Upper lobe of right lung (tissue), 1 donor: ENCODE measurements at places on chromosomes 1 and 21. TPM values are rescaled to one million over a fixed set of nuclear protein-coding genes. Genes with fewer than 3 reads are reported as not detected.

DNA sequence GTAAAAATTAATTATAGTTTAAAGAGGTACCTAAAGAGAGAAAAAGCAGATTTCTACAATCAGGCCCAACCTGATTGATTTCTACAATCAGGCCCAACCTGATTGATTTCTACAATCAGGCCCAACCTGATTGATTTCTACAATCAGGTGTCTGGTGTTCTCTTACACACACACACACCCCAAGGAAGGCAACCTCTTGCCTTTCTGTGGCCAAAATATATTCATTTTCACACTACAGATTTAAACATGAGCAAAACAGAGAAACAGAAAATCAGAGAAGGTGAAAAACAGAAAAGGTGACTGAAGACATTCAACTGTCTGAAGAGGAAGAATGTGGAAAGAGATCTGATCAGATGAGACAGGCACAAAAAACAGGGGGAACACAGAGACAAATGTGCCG, 104.5 kb downstream of the SMYD2 start:
- DNase-seq, result no peak

DNA sequence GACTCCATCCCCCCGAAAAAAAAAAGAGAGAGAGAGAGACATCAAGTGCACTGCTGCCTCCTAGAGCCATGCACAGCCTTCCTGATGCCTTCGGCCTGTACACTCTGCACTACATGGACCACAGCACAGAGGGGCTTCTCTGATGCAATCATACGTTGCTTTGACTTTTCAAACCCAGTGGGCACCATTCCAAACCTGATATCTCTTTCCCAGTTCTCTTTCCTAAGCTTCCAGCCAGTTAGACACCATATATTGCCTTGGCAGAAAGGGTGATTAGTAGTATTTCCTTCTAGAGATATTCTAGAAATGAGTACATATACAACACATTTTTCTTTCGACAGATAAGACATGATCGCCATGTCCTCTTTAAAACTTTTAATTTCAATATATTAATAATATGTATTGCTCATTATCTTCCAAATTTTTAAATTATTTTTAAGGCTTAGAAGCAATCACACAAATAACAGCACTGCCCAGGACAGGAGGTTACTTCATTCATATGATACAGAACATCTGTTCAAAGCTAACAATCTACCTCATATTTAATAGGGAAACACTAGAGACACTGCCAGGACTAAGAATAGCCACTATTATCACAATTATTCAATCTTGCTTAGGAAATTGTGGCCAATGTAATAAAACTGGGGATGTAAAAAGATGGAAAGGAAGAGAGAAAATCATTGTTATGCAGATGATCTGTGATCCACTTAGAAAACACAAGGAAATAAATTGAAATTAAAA, 9.9 kb downstream of the CLCA1 start:
- DNase-seq, result no peak

GRCh38 chr1:6157132-6157527, 23.0 kb downstream of the CHD5 start:
- no peak for DNase-seq

DNA sequence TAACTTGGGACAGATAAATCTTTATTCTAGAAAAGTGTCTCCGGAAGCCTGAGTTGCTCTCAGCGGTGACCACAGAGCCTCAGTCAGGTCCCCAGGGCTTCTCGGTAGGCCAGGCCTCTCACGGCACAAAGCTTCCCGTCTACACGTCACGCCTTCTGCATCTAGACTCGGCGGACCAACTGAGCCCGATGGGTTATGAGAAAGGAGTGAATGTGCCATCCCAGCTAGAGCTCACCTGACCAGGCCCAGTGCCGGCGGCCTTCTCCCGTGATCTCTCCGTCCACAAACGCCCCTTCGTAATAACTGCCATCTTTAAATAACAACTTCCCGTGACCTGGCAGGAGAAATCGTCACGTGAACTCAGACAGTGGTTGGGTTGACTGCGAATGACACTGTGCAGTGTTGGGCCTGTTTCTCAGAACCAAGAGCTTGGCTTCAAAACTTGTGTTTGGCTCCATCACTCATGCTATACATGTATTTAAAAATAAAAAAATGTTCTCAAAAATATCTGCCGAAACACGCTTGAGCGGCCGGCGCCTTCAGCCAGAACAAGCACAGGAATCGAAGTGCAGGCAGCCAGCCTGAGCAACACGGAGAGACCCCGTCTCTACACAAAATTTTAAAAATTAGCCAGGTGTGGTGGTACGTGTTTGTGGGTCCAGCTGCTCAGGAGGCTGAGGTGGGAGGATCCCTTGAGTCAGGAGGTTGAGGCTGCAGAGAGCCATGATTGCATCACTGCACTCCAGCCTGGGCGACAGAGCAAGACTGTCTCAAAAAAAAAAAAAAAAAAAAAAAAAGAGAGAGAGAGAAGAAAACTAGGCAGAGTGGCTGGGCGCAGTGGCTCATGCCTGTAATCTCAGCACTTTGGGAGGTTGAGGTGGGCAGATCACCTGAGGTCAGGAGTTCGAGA, 3.1 kb downstream of the MORN1 start:
- peak; percentile 48 for DNase-seq

DNA sequence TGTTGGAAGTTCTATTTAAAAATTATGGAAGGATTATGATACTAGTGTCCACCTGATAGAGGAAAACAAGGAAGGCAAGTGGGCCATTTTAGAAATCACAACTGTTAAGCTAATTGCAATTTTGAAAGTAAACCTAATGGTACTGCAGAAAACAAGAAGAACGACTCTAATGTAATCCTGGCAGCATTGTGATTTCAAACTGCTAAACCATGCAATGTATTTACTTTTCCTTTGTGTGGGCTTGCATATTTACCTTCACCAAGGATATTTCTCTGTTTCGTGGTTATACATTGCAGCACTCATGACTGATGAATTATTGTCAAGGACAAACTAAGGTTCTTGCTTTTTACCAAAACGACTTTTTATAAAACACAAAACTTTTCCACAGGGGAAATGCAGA, 88.1 kb downstream of the TM2D1 start:
- DNase-seq, result no peak

GRCh38 chr1:73576083-73576482, 621.9 kb downstream of the LRRIQ3 start:
- DNase-seq, result no peak

DNA sequence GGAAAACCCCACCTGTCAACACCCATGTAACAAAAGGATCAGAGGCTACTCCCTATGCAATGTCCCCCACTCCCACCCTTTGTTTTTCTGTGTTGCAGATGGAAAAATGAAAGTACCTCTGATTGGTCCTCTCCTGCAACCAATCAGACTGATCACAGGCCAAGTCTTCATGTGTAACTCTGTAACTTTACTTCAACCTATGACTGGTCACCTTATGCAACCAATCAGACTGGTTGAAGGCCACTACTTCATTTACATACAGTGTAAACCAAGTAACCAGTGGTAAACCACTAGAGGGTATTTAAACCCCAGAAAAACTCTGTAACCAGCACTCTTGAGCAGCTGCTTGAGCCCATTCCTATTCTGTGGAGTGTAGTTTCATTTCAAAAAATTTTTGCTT, 266.3 kb upstream of the OLFM3 start:
- DNase-seq, result no peak

The KCNJ6 gene
- 0.06 TPM for total RNA-seq

DNA sequence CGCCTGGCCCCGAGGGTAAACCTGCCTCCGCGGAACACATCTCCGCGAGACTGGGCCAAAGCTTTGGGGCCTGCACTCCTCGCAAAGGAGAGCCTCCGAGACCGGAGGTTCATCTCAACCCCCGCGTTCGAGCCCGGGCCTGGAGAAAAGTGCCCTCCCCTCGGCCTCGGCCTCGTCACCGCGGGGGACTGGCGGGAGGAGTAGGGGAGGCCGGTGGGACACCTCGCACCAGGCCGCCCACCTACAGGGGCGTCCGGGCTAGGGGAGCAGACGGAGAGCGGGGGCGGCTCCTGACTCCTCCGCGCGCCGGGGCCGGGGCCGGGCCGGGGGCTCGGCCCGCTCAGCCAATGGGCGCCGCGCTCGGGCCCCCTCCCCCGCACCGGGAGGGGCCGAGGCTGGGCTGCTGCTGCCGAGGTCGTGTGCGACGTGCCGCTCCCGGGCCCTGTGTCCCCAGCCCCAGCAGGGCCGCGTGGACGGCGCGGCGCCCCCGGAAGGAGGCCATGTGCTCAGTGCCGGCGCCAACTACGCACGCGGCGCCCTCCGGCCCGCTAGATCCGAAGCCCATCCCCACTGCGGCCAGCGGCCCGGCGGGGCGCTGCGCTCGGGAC, 684 bp downstream of the SLC2A1 start:
- DNase-seq, result no peak

The MIS18A gene
- total RNA-seq, result 4.0 TPM

The PLA2G2A gene
- 19.7 TPM for total RNA-seq

GRCh38 chr1:152996633-152997400, 4.7 kb upstream of the SPRR3 start:
- DNase-seq, result no peak

The OR2C3 gene
- total RNA-seq, result not detected

The MASP2 gene
- not detected for total RNA-seq
